ENCODE measurements at places on chromosomes 4 and X.

GRCh38 chrX:46559062-46559461 lies 13.8 kb upstream of the ZNF674 start:
- DNase-seq = no peak

- no peak for DNase-seq
Measured at GRCh38 chrX:138008281-138008680, 442.4 kb downstream of the ZIC3 start.

GRCh38 chr4:109735566-109736365 lies 5.9 kb upstream of the PLA2G12A start:
- DNase-seq = no peak

DNA sequence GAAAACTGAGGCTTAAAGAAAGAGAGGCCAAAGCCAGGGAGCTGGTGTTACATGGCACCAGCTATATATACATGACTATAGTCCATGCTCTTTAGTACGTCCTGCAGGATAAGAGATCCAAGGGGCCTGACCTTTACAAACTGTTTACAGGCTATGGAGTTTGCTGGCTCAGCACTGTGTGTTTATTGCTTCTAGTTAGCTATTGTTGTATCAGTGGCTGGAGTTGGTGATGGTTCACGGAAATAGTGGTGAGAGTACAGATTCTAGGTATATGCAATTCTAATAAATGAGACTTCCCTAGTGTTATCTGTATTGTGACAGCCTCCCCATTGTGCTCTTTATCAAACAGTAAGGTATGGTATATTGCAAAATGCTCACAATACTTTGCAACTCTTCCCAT lies 46.5 kb downstream of the REPS2 start:
- DNase-seq = no peak

- no peak for DNase-seq
Measured at GRCh38 chr4:2630556-2631273, 94.3 kb downstream of the FAM193A start.

DNA sequence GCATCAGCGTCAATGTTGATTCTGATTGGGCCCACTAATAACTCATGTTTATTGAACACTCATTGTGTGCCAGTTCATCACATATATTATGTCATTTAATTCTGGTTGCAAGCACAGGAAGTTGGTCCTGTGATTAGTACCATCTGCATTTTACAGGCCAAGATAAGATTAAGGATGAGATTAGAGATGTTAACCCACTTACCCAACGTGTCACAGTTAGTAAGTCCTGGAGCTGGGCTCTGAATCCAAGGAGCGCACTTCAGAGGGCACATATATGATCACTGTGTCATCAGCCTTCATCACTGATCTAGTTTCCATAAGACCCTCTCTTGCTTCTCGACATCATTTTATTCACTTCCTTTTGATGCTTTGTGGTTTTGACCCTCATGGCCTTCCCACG lies 205.3 kb upstream of the ANXA3 start:
- no peak for DNase-seq

DNA sequence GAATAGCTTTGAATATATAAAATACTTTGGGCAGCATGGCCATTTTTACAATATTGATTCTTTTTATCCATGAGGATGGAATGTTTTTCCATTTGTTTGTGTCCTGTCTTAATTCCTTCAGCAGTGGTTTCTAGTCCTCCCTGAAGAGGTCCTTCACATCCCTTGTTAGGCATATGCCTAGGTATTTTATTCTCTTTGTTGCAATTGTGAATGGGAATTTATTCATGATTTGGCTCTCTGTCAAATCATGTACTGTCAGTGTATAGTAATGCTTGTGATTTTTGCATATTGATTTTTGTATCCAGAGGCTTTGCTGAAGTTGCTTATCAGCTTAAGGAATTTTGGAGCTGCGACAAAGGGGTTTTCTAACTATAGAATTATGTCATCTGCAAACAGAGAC lies 18.5 kb downstream of the UGT2B15 start:
- DNase-seq = no peak

DNA sequence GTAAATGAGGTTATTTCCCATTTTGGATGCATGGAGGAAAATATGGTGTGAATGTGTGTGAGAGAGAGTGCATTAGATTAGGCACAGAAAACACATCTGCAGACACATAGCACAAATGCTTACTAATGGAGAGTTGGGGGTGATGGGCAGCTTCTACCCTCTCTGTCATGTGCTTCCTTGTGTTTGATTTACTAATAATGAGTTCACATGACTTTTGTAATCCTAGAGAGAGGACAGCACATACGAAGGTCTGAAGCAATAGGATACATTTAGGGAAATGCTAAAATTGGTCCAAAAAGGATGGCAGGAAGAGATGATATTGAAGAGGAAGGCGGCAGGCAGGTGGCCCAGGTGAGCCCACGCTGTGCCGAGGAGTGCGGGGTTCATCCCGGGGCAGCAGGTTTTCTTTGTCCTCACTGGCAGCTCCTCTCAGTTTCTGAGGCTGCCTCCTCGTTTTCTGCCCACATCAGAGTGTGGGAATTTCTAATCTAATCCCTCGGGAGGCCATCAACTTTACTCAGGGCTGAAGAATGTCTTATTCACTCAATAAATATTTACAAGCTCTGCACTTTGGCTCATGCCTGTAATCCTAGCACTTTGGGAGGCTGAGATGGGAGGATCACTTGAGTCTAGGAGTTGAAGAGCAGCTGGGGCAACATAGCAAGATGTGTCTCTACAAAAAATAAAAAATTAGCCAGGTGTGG lies 15.9 kb upstream of the MAP9 start:
- DNase-seq = no peak

- no peak for DNase-seq
Measured at GRCh38 chr4:128604204-128604603, 205.3 kb upstream of the JADE1 start.

- no peak for DNase-seq
Measured at GRCh38 chrX:70042399-70043371, 7.1 kb downstream of the AWAT2 start.

DNA sequence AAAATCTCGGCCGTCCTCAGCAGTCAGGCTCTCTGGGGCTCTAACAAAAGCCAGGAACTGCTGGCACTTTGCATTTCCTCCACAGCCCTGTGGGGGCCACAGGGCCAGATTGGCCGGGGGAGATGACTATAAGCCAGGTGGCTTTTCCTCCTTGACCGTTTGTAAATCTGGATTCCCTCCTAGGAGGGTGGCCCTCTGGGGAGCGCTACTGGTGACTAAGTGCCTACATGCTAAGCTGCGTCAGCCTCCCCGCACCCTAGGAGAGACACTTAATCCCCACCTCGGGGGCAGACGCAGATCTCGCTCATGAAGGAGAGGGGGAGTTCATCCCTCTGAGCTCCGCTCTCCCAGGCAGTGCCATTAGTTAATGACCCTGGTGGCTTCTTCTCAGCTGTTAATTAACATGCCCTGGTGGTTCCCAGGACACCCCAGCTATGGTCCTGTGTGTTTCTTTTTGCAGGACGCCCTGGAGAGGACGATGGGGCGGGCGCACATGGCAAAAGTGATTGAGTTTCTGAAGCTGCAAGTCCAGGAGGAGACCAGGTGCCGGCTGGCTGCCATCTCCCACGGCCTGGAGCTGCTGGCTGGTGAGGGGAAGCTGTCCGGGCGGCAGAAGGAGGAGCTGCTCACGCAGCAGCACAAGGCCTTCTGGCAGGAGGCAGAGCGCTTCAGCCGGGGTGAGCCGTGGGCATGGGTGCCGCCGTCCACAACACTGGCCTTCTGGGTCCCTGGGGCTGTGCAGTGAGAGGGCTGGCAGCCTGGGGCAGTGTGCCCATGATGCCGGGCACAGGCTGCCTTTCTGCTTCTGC lies 41.6 kb downstream of the EVC start:
- no peak for DNase-seq

- DNase-seq = no peak
Measured at GRCh38 chr4:5923376-5923775, 30.5 kb upstream of the CRMP1 start.

GRCh38 chr4:2339458-2340271 lies 77.8 kb upstream of the MXD4 start:
- DNase-seq = no peak

DNA sequence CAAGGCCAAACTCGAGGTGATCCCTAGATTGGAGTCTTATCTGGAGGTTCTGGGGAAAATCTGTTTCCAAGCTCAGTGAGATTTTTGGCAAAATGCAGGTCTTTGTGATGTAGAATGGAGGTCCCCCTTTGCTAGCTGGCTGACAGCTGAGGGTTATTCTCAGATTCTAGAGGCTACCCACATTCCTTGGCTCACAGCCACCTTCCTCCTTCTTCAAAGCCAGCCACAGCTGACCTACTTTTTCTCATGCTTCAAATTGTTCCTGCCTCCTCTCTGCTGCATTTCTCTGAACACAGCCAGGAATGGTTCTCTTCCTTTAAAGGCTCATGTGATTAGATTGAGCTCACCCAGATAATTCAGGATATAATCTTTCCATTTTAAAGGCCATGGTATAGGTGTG lies 86.9 kb downstream of the VCX3A start:
- no peak for DNase-seq

GRCh38 chr4:6441758-6442157 lies 30.7 kb downstream of the PPP2R2C start:
- no peak for DNase-seq
